ENCODE measurements at places on chromosomes 12 and 14.

GRCh38 chr12:121423253-121423652 lies 23.3 kb downstream of the RNF34 start:
- DNase-seq, result no peak

DNA sequence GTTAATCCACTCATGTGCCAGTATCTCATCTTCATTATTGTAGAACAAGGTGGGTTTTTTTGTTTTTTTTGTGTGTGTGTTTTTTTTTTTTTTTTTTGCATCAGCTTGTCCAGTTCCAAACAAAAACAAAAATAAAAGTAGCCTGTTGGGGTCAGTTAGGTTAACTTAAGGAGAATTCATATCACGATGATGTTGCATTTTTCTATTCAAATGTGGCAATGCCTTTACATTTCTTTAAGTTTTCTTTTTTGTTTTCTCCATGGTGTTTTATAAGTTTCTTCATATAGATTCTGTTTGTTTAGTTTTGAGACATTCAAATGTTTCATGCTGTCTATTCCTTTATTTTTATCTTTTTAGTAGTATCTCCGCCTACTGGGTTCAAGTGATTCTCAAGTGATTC lies 16.2 kb upstream of the CATSPERB start:
- no peak for DNase-seq

DNA sequence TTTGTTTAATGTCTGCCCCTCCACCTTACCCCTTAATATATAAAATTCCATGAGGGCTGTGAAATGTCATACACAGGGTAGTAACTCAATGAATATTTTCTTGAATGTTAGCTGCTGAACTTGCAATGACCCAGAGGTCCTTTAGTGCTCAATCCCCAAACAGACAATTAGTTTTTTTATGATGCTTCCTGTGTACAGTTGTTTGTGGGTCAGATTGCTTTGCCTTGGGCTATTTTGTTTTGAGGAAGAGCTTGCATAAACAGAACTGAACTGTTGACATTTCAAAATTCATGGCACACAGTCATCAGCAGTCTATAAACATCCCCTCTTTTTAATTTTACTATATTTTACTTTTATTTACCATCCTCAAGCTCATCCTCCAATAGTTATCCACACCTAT lies 820.5 kb upstream of the SEL1L start:
- DNase-seq, result no peak

- DNase-seq, result no peak
Observed at GRCh38 chr12:88633312-88633711, 53.0 kb upstream of the KITLG start.

DNA sequence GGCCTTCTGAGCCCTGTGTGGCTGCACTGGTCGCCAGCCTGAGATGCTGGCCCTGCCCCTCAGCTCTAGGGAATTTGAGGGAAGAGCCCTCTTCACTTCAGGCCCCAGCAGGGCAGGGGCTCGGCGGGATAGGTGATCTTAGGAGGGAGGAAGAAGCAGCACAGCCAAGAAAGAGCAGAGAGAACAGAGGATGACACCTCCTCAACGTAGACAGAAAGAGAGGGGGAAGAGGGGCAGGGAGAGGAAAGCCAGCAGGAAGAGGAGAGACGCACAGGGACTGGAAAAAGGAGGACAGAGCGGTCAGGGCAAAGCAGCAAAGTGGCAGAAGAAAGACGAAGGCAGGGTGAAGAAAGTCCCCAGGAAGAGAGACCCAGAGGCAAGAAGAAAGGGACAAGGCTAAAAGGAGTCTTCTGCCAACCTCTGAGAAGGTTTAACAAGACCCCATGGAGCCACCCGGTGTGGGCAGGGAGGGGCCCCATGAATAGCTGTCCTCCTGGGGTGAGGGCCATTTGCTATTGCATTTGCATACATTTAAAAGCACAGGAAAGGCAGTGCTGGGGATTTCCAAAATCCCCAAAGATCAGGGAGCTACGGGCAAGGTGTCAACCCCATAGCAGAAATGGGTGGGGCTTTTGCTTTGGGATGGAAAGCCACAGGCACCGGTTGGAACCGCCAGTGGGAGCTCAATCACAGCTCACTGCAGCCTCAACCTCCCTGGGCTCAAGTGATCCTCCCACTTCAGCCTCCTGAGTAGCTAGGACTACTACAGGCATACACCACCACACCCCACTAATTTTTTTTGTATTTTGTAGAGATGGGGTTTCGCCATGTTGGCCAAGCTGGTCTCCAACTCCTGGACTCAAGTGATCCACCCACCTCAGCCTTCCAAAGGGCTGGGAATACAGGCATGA lies 22.7 kb downstream of the CMKLR1 start:
- no peak for DNase-seq
